Stimulated activated CD4-positive, alpha-beta T cell treated with anti-CD3 and anti-CD28 coated beads, Interleukin-1b, Interleukin-23, amount 100 ng/mL, for 24 hours (primary cell): ENCODE measurements at places on chromosomes 13 and 19.

DNA sequence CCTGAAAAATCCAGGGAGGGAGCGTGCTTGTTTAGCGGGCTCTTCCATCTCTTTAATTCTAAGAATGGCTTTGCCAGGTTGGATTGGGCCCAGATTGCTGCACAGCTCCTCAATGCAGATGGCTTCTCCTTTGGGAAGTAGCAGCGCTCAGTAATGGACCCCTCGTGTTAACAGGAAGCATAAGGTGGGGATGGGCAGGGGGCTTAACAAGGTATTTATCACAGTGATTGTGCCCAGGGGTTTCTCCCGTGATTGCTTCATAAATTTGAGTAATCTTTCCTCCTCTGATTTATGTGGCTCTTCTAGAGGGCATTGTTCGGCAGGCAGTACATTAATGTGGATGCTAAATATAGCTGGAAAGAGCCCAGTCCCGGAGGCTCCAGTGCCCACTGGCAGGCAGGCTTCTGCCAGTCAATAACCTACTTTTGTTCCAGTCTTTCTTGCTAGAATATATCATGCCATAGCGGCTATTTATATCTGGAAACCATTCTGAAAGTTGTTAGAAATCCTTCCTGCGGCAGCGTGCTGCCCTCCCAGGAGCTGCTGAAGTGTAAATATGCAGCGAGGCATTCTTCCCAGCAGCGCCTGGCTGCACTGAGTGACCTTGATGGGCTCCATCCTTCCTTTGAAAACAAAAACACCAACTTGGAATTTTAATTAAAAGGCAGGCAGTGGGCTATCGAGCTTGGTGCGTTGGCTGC lies 65.0 kb downstream of the FGF9 start:
- no peak for DNase-seq

GRCh38 chr13:67390462-67391086 lies 160.4 kb upstream of the PCDH9 start:
- no peak for DNase-seq

DNA sequence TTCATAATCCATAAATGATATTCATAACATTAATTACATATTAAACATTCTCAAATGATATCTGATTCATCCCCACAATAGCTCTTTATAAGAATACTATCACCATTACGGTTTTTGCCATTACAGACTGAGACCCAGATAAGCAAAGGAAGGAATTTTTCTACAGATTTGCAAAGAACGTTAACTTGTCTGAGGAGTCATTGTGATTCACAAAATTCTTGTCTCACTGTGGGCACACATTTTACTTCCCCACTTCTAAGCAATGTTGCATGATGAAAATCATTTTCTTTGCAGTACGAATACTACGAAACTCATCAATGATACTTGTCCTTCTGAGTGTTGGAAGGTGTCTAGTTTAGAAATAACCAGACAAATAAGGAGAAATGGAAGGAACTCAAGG lies 70.1 kb downstream of the NALCN start:
- no peak for DNase-seq

- no peak for DNase-seq
Observed at GRCh38 chr19:38819231-38819920, 6.6 kb upstream of the LGALS4 start.

GRCh38 chr19:8324186-8325050 lies 3.1 kb downstream of the RPS28 start:
- no peak for DNase-seq

- DNase-seq: no peak
Observed at GRCh38 chr13:21095311-21095710, 33.9 kb upstream of the LATS2 start.

DNA sequence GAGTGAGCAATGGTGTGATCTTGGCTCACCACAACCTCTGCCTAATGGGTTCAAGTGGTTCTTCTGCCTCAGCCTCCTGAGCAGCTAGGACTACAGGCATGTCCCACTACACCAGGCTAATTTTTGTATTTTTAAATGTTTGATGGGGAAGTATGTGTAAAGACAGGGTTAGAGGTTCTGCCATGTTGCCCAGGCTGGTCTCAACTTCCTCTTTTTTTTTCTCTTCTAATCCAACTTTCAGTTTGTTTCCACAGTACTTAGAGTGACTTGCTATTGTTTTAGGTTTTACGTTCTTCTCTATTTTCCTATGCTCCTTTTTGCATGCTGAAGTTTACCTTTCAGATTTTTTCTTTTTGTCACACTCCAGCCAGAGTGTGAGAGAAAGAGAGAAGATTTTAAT lies 1433.0 kb downstream of the UQCRFS1 start:
- DNase-seq: no peak

DNA sequence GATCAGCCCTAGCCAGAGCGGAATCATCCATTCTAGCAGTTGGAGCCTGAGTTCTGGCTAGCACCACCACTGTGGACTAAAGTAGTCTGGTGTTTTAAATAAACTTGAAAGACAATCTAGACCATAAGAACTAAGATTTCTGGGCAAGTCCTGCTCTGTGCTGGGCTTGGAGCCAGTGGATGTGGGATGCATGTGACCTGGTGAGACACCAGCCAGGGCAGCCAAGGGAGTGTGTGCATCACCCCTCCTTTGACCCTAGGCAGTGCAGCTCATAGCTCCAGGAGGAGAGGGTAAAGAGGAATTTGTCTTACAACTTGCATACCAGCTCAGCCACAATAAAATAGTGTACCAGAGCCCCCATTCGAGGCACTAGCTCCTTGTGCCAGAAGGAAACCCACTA lies 21.0 kb downstream of the ITGBL1 start:
- no peak for DNase-seq

GRCh38 chr19:5424192-5424973 lies 30.8 kb upstream of the ZNRF4 start:
- DNase-seq: no peak
